ENCODE measurements at places on chromosomes 5 and 9.

- no peak for DNase-seq
Observed at GRCh38 chr5:147689426-147689825, 93.1 kb downstream of the JAKMIP2 start.

DNA sequence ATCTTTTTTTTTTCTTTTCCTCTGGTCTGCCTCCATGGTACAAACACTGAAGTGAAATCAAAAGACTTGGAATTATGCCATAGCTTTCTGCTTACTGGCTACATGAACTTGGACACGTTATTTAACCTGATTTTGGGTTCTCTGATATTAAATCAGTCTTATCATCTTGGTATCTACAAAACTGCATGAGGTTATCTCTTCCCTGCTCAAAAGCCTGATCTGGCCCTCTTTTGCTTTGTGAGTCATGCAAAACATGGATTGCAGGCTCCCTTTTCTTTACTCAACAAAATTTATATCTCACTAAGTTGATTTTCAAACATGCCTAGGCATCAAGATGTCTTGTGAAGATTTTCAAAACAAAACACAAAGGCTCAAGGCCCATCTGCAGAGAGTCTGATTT, 45.9 kb upstream of the FST start:
- DNase-seq, result no peak

- DNase-seq, result no peak
Observed at GRCh38 chr9:651371-651770, 190.1 kb upstream of the DMRT1 start.

DNA sequence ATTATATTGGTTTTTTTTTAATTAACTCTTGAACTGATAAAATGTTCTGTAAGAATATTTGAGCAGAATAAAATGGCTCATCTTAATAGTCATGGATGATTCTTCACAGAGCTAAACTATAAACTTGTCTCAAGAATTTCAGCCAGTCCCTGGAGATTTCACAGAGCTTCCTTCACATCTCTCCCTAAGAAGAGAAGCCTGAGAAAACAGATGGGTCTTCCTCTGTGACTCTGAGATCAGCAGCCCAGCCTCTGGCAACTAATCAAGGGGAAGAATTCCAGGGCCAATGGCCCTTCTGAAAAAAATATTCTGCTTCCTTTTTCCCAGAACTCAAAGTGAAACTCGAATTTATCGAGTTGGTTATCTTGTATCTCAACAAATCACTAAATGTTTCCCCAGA, 122.2 kb upstream of the ITGA1 start:
- no peak for DNase-seq

DNA sequence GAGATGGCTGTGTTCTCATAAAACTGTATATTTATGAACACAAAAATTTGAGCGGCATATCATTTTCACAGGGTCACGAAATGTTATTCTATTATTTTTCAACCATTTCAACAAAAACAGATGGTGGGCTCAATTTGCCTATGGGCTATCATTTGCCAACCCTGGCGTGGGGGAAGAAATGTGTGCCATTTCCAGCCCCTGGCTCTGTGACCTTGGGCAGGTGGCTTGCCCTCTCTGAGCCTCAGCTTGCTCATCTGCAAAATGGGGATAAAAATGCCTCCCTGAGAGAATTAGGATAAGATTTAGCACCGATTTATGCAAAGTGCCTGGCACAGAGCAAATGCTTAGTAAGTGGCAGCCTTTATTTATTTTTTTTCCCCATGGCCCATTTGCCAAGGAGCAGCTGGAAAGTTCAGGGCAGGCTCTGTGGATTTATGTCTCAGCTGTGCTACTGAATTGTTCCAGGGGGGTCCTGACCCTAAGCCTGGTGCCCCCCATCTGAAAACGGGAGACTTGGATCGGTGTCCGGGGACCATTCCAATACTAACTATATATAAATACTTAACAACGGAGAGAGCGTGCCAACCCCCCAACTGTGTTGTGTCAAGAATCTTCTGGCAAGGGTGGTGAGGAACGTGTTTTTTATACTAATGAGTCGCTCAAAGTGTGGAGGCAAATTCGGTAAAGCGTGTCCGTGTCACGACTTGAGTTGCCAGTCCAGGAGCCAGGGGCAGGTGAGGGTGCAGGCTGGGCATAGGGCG, 34.5 kb downstream of the HRH2 start:
- DNase-seq, result no peak

DNA sequence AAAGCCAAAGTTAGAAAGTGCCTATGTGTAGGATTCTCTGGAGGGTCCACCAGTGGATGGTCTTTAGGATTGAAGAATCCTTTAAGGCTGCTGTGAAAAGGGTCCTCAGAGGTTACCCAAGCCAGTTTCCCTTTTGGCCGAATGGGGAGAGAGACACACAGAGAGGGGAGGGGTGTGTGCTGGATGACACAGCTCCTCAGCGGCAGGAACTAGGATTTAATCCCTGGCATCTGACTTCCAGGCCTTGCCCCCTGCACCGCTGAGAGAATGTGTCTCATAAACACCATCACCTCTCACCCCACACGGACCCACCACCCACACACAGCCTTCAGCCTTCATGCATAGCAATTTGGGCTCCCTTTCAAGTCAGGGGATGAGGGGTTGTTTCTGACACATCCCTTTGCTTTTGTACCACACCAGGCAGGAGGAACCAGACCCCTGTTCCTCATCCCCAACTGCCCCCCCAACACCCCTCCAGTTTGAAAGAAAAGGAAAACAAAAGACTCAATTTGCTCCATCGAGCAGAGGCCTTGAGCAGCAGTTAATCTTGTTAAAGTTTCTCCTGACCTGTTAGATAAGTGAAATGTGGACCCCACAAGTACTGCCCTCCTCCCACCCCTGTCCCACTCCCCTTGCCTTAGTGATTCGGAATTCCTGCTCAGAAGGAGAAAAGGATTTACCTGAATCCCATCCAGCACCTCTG, 4.0 kb downstream of the PAPPA start:
- no peak for DNase-seq

DNA sequence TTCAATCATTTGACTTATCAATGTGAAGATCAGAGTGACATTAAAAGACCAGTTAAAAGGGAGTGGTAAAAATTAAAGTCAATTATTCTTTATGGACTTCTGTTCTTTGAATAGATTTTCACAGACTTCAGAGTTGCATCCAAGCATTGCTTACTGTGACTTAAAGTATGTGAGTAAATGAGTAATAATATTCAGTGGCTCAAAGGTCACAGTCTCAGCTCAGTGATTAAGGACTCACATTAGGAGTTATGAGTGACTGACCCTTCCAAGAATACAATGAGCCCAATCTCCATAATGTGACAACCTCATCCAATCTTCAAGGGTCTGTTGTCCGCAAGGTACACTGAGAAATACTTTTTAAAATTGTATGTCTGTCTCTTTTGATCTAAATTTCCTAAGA, 811.2 kb downstream of the BRINP1 start:
- no peak for DNase-seq

DNA sequence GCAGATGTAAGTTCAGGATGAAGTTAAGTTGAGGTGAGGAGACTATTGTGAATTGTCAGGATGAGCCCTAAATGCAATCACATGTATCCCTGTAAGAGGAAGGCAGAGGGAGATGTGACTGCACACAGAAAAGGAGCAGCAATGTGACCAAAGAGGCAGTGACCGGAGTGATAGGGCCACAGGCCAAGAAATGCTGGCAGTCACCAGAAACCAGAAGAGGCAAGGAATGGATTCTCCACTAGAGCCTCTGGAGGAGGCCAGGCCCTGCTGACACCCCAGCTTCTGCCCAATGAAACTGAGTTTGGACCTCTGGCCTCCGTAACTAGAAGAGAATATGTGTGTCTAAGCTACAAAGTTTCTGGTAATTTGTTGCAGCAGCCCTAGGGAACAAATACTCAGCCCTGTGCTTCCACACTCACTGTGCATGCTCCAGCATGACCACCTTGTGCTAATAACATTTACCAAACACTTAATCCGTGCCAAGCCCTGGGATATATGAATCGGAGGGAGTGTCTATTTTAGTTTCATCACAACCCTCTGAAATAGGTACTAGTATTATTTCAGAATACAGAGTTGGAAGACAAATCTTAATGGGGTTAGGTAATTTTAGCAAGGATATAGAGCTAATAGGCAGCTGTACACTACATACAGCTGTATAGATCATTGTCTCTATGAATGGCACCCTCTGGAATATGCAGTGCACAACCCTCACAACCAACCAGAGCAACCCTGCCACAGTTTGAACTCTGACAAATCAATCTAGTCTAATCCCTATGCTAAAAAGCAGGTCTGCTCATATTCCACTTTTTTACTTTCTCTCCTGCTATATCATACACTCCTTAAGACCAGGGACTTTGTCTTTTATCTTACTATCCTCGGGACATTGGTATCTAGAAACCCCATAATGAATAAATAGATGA, 7.8 kb upstream of the GPX8 start:
- DNase-seq, result no peak

DNA sequence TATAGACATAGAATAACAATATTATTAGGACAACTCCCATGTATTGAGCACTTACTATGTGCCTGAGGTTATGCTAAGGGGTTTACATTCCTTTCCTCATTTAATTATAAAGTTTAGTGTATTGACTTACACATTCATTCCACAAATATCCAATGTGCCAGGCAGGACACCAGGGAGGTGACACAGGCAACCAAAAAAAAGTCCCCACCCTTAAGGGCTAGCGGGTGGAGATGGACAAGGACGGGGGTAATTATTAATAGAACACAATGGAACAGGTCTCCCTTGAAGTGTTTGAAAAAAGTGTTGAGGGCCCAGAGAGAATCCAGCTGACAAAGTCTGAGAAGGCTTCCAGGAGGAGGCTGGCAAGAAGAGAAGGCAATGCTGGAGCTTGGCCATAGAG, 5.7 kb downstream of the TBC1D2 start:
- no peak for DNase-seq

- DNase-seq, result no peak
Observed at GRCh38 chr5:139592289-139592688, 31.1 kb downstream of the UBE2D2 start.

DNA sequence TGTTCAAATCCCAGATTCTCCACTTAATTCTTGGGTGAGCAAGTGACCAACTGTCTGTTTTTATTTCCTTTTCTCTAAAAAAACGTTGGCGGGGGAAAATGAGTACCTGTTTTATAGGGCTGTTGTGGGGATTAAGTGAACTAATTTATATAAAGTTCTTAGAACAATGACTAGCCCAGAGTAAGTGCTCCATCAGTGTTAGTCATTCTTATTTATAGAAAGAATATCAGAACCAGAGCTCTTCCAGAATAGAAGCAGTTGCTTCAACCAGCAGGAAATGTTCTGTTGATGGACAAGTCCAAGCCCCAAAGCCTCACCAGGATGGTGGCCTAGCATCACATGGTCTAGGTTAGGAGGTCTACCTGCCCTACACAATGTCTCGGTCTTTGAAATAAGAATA, 379.2 kb downstream of the ACTL7B start:
- DNase-seq, result no peak

DNA sequence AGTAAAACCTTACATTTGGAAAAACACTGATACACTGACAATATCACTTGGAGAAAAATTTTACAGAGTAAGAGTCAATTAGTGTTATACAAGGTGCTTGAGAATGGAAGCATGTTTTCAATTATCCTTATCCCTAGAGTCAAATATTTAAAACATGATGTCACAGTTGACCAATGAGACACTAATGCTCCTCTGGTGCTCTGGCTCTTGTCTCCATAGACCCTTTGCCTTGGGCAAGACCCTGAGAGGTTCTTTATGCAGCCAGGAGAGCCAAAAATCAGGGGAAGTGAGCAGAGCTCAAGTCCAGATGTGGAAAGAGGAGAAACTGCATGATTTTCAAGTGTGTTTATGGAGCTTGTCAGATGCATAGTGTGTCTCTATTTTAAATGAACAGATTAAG, 153.9 kb downstream of the MARCHF11 start:
- no peak for DNase-seq

DNA sequence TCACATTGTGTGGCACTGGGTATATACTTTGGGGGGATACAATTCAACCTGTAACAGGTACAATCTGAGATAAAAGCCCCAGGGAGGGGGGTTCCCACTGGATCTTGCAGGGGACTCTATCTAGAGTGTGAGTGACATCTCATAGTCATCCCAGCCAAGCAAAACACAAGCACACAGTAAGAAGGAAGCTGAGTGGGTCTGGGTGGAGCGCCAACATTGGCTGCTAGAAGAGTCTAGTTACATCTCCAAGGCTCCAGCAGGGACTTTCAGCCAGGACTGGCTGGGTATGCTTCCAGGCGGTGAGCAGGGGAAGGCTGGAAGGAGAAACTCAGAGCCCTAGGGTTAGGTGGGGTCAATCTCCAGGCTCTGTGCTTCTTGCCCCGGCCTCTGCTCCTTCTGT, 53.0 kb downstream of the IL31RA start:
- no peak for DNase-seq

- DNase-seq, result no peak
Observed at GRCh38 chr5:137997726-137998213, 35.1 kb downstream of the FAM13B start.

- DNase-seq, result no peak
Observed at GRCh38 chr9:133251773-133252172, 23.2 kb downstream of the ABO start.

DNA sequence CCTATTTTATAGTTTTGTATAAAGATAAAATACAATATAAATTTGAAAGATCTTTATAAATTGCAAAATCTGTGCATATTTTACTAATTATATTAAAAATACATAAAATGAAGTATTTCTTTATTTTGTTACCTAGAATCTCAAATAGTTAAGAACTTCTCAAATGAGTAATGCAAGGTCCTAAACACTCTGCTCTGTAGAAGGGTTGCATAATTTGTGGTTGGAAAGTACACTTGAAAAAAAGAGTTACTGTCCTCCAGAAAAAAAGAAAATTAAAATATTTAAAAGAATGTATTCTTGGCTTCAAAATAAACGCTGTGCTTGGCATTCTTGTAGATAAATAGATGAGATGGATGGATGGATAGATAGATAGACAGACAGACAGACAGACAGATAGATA, 428.8 kb upstream of the CDH6 start:
- DNase-seq, result no peak

DNA sequence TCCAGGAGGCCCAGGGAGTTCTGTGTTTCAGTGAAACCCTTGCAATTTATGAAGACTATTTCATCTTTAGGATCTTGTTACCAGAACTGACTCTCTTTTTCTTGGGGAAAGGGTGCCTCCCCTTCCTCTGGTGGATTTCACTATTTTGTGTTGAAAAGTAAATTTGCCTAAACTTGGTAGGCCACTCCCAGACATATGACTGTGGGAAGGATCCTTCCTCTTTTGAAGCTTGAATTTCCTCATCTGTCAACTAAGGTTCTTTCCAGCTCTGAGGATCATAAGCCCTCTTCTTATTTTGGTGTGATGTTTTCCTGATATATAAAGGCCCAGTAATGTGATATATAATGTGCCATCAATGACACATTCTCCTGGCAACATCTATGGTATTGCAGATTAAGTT, 59.1 kb upstream of the ZFAND5 start:
- no peak for DNase-seq

- no peak for DNase-seq
Observed at GRCh38 chr9:92749071-92749933, 15.3 kb downstream of the BICD2 start.

GRCh38 chr5:145999208-145999607, 62.8 kb downstream of the SH3RF2 start:
- DNase-seq, result no peak

- no peak for DNase-seq
Observed at GRCh38 chr5:24862117-24862516, 217.3 kb upstream of the CDH10 start.

All from stimulated activated naive CD4-positive, alpha-beta T cell (primary cell).